ENCODE measurements at places on chromosomes 3 and 15.
A peak's percentile ranks its signal among the peaks of the same experiment; 100 is the strongest.

DNA sequence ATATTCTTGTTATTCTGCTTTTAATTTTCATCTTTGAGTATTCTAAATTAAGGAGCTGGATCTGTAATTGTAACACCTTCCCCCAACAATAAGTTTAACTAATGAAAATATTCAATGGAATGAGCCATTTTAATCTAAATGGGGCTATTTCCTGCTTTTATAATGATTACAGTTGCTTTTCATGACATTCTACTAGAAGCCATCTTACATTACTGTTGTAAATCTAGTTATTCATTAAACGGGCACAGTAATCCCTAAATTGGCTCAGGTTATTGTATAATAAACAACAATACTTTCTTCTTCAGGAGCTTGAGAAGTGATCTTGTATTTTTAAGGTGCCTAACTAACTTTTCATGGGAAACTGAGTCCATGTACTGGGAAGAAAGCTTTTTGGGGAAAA lies 8.5 kb downstream of the FLNB start:
- DNase-seq = no peak

GRCh38 chr3:131708241-131708640 lies 205.5 kb upstream of the MRPL3 start:
- no peak for DNase-seq

DNA sequence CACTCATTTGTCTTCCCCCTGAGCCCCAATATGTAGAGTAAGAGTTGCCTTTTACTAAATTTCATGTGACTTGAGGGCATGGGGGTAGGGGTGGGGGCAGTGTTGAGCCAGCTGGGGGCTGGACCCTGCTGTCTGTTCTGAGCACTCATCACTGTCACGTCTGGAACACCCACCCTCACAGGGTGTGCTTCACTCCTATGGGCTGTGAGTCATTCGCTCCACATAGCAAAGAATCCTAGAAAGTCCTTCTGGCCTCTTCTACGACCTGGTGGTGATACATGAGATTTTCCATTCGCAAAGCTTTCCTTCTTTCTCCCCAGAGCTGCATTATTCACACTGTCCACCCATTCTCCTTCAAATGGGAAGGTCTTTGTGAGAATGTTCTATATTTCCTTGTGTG lies 43.6 kb upstream of the MGLL start:
- peak; percentile 17 for DNase-seq

- DNase-seq = no peak
Observed at GRCh38 chr15:68706256-68706655, 114.4 kb downstream of the ANP32A start.

- DNase-seq = no peak
Observed at GRCh38 chr3:136351905-136352304, 101.8 kb downstream of the PCCB start.

GRCh38 chr15:34038871-34039789 lies at the start of gene AVEN:
Gene AVEN (minus strand): TSS chr15:34039204. CDS start chr15:34039046, 158 bp downstream.
- peak; percentile 74 for DNase-seq

DNA sequence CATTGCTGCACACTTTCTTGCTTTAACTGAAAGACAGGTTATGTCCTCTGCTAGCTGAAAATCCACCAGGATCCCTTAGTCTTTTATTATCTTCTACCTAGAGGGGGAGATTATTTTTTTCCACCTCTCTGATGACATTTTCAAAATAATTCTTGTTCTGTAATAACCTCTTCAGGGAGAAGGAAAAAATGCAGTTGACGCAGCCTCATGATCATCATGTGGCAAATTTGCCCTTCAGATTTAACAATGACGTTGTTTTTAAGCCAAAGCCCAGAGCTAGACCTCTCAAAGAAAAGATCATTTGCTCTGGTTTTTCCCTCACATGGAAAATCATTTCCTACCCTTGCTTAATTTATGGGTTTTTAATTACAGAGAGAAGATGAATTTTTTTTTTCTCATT lies 724.9 kb downstream of the NLGN1 start:
- no peak for DNase-seq

- no peak for DNase-seq
Observed at GRCh38 chr3:127041264-127041820, 58.4 kb downstream of the PLXNA1 start.

DNA sequence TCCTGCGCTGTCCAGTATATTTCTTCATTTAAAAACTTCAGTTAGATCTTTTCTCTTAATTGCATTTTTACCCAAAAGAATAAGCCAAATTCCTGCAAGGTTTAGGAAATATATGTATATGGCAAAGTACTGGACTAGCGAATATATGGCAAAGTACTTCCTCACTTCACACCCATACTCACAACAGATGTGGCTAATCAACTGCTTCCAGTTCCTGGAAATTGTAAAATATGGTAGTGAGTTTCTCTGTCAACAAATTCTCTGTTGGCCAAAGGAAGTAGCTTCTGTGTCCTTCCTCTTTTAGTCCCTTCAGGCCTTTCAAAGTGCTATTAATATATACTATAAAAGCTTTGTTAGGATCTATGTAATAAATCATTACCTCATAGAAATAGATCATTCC lies 22.0 kb downstream of the GPR15 start:
- no peak for DNase-seq

GRCh38 chr15:66178531-66178910 lies 75.0 kb downstream of the MEGF11 start:
- no peak for DNase-seq

DNA sequence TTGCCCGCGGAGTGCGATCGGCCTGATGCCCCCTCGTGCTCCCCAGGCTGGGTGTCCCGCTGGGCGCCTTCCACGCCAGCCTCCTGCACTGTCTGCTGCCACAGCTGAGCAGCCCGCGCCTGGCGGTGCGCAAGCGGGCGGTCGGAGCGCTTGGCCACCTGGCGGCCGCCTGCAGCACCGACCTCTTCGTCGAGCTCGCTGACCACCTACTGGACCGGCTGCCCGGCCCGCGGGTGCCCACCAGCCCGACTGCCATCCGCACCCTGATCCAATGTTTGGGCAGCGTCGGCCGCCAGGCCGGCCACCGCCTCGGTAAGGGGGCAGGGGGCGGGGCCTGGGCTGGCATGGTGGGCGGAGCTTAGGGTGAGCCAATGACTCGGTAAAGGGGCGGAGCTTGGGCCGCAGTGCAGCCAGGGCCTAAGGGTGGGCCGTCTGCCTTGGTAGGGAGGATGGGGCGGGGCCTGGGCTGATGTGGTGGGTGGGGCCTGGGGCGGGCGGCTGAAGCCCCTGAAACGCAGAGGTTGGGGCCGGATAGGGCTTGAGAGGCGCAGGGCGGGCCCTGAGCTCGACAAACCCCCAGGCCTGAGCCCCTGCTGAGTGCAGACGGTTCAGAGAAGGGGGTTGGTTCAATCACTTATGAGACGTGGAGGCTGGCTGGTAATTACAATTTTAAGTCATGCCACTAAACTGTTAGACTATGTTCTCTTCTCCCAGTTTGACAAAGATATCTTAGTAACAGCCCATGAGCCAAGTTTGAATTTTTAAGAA lies 13.7 kb downstream of the CAND2 start:
- peak; percentile 98 for DNase-seq

GRCh38 chr3:166089575-166089974 lies 252.4 kb upstream of the BCHE start:
- no peak for DNase-seq

Measured in activated T-cell treated with anti-CD3 and anti-CD28 coated beads, Interleukin-2, amount 50 U/mL, for 48 hours (primary cell).